ENCODE measurements at places on chromosomes 7 and 10.

DNA sequence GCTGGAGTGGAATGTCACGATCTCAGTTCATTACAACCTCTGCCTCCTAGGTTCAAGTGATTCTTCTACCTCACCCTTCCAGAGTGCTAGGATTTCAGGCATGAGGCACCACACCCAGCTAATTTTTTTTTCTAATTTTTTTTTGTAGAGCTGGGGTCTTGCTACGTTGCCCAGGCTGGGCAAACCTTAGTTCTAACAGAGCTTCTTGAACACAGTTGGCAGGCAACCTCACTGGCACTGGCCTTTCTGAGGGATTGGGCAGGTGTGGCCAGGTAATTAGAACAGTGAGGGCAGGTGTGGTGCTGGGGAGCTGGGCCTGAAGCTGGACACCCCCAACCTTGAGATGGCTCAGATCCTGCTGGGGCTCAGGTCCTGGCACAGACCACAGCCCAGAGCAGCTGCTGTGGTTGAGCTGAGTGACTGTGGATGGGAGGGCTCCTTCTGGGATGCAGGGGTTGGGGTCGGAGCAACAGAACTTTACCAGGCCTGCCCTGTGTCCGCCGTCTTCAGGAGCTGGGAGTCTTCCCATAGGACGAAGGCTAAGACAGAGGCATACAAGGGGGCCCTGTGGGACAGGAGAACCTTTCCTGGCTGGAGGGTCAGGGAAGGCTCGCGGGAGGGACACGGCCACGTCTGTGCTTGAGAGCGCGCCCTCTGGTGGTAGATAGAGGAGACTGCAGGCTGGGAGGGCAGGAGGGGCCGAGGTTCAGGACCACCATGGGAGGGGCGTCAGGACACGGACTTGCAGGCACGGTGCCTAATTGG is 48.2 kb downstream of the COL26A1 start:
- DNase-seq: peak; percentile 22

- DNase-seq: no peak
Measured at GRCh38 chr10:104053201-104053600, 32.5 kb downstream of the COL17A1 start.

GRCh38 chr10:30529373-30529998 is 95.5 kb downstream of the MAP3K8 start:
- DNase-seq: peak; percentile 52

- no peak for DNase-seq
Measured at GRCh38 chr10:15856328-15857015, 3.8 kb downstream of the MINDY3 start.

GRCh38 chr7:45178241-45179225 is 20.9 kb downstream of the RAMP3 start:
- no peak for DNase-seq

- no peak for DNase-seq
Measured at GRCh38 chr7:74568658-74569057, 88.9 kb upstream of the GTF2I start.

GRCh38 chr10:8095959-8096358 is 41.5 kb downstream of the GATA3 start:
- no peak for DNase-seq

DNA sequence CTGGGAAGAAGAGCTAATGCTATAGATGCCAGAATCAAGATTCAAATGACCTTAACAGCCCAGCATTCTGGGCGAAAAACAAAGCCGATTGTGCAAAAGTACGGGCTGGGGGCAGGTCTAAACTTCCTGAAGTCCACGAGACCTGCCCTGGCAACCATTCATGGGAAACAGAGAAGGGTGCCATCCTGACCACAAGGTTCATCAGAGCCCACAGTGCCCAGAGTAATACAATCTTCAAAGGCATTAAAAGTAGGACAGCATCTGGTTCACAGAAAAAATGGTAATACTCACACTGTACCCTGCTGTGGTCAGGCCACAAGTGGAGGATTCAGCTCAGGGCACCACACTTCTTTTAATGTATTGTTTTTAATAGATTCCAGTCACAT is 36.1 kb downstream of the SORBS1 start:
- DNase-seq: no peak
